Stromal cell of bone marrow (primary cell): ENCODE measurements at places on chromosomes 3 and 15.

DNA sequence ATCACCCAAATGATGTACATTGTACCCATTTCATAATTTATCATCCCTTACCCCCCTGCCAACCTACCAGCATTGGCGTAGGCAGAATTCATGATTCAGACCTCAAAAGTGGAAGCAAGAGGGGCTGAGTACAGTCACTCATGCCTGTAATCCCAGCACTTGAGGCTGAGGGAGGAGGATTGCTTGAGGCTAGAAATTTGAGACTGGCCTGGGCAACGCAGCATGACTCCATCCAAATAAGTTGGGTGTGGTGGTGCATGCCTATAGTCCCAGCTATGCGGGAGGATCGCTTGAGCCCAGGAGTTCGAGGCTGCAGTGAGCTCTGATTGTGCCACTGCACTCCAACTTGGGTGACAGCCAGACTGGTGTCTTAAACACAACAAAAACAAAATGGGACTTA lies 10.4 kb downstream of the TTC14 start:
- DNase-seq: no peak

DNA sequence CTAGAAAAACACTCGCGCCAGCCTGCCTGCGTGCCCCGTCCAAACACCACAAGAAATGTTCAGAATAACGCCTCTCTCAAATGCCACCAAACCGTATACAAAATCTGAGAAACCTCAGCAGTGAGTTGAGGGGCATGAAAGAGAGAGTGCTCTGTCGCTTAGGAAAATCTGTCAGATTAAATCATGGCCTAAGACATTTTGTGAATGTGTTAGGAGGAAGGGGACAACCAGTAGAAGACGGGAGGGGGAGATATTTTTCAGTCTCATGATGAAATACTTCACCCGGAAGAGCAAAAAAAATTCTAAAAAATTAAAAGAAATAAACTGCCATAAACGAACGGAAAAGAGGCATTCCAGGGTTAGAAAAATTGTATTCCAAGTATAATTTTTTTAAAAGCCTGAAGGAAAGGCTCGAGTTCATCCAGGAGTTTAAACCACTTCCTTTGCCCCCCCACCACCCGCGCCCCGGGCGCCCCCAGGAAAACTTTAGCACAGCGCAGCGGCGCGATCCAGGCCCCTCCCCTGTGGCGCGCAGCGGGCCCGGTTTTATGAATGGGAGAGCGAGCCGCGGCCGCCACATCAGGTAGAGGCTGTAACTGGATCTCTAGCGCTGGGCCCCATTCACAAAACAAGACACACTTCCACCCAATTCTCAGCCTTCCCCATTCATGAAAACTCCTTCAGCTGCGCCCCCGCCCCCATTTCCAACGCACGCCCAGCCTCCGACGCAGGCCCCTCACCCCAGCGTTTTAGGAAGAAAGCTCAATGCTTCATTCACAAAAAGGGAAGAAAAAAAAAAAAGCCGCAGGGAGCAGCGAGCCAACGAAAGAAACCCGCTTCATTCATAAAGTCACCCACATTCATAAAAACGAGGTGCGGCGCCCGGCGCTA lies 1.4 kb downstream of the ETV5 start:
- DNase-seq: no peak

DNA sequence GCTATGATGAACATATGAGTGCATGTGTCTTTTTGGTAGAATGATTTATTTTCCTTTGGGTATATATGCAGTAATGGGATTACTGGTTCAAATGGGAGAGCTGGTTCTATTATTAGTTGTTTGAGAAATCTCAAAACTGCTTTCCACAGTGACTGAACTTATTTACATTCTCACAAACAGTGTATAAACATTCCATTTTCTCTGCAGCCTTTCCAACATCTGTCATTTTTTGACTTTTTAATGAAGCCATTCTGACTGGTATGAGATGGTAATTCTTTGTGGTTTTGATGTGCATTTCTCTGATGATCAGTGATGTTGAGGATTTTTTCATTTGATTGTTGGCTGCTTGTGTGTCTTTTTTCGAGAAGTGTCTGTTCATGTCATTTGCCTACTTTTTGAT lies 1124.2 kb downstream of the NAALADL2 start:
- no peak for DNase-seq

- no peak for DNase-seq
These were observed 23.0 kb upstream of the MINDY4B start for GRCh38 chr3:150928234-150928633.

DNA sequence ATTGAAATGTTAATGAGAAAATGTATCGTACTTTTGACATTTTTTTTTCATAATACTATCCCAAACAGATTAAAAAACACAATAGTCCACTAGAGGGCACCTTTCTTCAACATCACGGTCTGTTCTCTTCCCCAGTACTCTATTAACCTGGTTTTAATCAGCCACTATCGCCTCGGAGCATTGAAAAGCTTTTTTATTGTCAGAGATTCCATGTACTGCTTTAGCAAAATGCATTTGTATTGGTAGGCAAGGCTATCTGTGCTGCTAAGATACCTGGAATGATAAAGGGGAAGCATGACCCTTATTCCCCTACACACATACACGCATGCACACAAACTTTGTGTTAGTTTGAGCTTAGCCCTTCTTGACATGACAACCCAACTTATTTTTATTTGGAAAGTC lies 160.1 kb upstream of the IL12A start:
- DNase-seq: peak; percentile 50

DNA sequence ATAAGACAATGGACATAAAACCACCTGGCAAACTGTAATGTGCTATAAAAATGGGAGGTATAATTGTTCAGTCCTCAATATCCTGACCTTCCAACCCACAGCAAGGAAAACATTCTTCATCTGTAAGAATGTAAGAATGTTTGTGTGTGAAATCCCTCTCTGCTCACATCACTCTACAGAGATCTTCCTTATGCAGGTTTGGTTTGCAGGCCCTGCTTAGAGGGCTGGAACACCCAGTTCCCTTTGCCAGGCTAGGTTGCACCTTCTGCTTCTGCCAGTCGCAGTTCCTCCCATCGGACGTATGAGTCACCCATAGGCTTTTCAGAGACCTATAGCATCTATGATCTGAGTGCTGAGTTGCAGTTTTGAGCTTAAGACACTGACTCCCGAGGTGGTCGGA lies 24.1 kb upstream of the MINAR1 start:
- no peak for DNase-seq

- peak; percentile 76 for DNase-seq
These were observed at the start of gene EIF4A2 for GRCh38 chr3:186783058-186783730. EIF4A2 (plus strand) TSS chr3:186783577; CDS start chr3:186783611, 34 bp downstream.

DNA sequence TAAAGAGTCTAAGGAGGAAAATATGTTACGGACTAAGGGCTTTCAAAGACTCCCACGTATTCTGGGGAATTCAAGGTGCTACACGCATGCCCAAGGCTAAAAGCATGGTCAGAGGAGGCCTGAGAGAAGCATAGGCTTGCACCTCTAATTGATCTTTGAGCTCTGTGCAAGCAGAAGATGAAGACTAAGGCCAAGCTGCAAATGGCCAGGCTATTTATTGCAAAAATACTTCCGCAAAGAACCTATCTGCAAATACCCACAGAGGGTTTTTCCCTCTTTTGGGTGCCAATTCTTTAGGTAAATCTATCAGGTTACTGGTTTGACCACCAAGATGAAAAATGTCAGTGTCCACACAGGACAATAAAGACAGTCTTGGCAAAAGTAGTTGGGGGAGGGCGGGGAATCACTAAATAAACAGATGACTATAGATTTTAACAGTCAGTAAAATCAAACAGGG lies 119.5 kb downstream of the STAG1 start:
- DNase-seq: peak; percentile 13

- no peak for DNase-seq
These were observed 42.0 kb downstream of the THBS1 start for GRCh38 chr15:39622660-39623516.

GRCh38 chr3:195802261-195802701 lies 9.4 kb downstream of the MUC4 start:
- no peak for DNase-seq

GRCh38 chr3:151750181-151750580 lies 16.5 kb downstream of the AADACL2 start:
- no peak for DNase-seq

DNA sequence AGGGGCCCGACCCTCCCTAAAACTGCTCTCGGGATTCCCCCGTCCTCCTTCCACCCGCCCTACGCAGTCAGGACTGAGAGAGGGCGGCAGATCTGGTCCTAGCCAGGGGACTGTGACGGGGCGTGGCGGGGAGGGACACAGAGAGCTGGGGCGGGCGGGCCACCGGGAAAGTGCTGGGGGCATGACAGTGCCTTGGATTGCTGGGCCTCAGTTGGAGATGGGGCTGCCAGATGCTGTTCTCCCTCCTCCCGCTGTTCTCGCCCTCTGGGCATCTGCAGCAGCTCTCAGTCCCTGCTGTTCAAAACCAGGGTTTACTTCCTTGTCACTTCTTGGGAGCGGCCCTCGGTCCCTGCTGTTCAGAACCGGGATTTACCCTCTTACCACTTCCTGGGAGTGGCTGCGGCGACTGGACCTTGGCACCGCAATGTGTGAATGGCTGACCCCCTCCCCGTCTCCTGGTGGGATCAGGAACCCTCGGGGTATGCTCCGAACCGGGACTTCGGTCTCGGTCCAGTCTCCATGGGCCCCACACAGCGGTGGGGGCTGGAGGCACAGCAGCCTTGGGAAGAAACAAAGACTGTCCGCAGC lies 1.8 kb upstream of the RPP25 start:
- no peak for DNase-seq

DNA sequence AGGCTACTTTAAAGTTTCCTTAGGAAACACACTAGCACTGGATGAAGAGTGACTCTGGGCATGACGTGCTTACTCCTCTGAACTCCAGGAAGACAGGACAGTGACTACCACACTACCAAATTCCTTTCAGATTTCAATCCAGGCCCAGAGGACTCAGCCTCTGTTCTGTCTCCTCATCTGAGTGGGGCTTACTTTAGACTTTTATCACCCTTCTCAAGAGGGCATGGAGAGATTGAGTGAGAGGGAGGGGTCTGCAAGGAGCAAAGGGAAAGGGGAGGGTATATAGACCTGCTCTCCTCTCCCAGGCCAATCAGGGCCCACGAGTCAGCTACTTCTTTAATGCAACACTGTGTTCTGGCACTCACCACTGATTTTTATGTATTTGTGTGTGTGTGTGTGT lies 29.4 kb upstream of the RSL24D1 start:
- DNase-seq: no peak

GRCh38 chr3:72295962-72296450 lies 511.1 kb upstream of the PROK2 start:
- no peak for DNase-seq

DNA sequence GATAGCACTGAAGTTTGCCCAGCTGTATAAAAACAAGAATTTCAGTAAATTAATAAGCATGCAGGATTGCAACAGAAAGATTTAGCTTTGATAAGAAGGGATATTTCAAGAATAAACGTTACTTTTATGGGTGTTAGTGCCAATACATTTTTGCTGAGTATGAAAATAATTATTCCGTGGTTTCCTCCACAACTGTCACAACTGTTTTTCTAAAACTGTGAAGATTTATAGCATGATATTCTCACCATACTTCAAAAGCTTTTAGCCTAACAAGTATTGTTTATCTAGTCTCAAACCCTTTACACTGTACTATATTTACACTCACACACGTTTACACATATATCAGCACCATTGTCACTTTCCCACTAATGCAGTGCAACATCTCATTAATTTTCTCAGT lies 200.5 kb downstream of the TPRG1 start:
- no peak for DNase-seq

DNA sequence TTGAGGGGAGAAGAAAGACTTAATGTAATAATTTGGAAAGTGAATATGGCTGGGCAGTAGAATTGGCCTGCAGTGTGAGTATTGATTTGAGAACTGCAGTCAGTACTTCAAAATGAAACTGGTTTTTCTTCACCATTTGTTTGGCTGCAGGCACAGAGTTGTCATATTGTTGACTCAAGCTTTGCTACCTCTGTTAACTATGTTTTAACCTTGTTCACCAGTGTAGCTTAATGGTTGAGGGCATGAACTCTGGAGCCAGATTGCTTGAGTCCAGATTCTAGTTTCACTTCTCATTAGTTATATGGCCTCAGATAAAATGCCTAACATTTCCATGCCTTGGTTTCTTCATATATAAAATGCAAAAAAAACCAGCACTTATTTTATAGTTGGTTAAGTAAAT lies 64.1 kb downstream of the CFAP44 start:
- DNase-seq: no peak

- no peak for DNase-seq
These were observed 20.2 kb downstream of the TNIK start for GRCh38 chr3:171439996-171440395.

GRCh38 chr3:81585056-81585455 lies 176.4 kb downstream of the GBE1 start:
- no peak for DNase-seq

DNA sequence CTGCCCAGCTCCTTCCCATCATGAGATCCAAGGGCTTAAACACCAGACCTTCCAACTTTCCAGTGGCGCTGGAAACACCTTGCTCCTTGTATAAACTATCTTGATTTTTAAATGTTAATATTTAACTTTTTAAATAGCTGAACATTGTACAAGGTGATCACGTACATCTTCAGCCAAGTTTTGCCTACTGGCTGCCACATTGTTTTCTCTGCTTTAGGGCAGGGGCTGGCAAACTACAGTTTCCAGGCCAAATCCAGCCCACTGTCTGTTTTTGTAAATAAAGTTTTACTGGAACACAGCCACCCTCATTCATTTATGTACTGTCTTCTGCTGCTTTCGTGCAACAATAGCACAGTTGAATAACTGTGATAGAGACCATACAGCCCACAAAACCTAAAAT lies 27.6 kb upstream of the FOXP1 start:
- DNase-seq: no peak

DNA sequence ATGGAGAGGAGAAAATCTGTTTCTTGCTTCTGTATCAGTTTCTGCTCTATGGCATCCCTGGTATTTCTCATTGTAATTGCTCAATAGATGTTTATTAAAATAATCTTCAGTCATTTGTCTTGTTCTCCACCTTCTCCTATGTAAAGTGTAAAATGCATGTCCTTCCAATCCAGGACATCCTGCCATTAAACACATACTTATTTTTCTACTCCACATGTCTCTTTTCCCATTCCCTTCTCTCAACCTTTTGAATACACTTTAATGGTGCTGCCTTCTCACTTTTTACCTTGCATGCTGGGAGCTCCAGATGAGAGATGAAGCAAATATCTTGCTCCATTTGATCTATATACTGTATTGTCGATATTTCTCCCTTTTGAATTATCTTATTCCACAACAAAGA lies 49.7 kb downstream of the TUSC7 start:
- no peak for DNase-seq

DNA sequence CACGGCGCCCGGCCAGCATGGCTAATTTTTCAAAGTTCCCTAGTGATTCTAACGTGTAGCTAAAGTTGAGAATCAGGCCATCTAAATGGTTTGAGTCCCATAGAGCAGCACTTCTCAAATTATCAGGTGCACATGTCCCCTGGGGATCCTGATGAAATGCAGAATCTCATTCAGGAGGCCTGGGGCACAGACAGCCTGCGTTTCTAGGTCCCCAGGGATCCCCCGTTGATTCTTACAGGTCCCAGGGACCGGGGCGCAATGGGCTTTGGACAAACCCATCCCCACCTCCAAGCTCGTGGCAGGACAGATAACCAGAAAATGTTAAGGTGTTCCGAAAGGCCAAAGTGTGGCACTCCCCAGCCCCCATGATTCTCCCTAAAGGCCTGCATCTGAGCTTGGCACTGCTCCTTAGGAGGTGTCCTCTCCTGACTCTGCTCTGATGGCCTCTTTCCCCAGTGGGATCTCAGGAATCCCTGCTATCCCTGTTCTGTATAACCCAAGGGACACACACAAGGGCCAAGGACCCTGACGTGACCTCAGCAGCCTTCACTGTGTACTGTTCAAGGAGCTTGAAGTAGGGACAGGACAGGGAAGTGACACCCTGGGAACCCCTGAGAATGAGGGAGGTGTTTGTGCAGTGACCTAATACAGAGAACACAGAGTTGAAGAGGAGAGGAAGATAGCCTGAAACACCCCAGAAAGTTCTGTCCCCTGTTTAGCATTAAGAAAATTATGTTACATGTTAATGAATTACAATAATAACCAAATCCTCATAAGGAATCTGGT lies 8.0 kb downstream of the LRRK1 start:
- no peak for DNase-seq
